ENCODE measurements at places on chromosomes 3 and 15.

DNA sequence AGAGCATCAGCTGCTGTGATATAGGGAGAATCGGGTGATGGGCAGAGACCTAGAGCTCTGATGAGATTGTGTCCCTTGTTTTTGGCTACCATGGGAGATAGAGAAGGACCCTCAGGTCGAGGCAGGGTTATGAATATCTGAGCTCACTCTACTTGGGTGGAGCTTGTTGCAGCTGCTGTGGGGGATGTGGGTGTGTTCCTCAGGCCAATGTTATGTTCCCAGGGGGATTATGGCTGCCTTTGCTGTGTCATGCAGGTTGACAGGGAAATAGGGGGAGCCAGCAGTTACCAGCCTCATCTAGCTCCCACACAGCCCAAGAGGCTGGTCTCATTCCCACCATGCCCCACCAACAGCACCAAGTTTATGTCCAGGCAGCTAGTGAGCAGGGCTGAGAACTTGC is 131.5 kb downstream of the TRIM42 start:
- DNase-seq, result no peak

- no peak for DNase-seq
Observed at GRCh38 chr3:152811974-152812760, 22.8 kb upstream of the P2RY1 start.

- peak; percentile 51 for DNase-seq
Observed at GRCh38 chr3:10513306-10513705, 7.9 kb upstream of the ATP2B2 start.

DNA sequence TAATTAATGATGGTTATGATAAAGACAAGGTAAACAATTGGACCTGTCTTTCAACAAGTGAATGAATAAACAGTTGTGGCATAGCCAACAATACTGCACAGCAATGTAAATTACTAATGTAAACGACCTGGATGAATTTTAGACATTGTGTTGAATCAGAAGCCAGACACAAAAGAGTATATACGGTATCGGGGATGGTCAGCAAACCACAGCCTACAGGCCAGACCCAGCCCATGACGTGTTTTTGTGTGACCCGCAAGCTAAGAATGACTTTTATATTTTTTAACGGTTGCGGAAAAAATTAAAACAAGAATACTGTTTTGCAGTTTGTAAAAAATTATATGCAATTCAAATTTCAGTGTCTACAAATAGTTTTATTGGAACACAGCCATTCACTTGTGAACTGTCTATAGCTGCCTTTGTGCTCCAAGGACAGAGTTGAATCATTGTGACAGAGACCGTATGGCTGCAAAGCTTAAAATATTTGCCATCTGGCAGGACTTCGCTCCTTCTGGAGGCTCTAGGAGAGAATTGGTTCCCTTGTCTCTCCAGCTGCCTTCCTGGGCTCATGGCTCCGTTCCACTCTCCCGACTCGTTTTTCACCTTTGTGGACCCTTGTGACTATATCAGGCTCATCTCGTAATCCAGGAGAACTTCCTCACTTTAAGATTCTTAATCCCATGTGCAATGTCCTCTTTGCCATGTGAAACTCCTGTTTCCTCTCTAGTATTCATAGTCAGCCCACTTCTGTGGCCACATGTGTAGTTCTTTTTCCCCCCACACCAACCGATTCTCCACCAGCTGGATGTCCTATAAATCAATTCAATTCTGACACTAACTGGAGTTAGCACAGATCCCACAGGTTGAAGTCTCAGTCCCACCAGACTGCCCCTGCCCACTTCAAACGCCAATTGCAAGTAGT is 72.7 kb downstream of the CMTM8 start:
- DNase-seq, result no peak

GRCh38 chr3:49661281-49661680 is 12.9 kb upstream of the APEH start:
- no peak for DNase-seq

DNA sequence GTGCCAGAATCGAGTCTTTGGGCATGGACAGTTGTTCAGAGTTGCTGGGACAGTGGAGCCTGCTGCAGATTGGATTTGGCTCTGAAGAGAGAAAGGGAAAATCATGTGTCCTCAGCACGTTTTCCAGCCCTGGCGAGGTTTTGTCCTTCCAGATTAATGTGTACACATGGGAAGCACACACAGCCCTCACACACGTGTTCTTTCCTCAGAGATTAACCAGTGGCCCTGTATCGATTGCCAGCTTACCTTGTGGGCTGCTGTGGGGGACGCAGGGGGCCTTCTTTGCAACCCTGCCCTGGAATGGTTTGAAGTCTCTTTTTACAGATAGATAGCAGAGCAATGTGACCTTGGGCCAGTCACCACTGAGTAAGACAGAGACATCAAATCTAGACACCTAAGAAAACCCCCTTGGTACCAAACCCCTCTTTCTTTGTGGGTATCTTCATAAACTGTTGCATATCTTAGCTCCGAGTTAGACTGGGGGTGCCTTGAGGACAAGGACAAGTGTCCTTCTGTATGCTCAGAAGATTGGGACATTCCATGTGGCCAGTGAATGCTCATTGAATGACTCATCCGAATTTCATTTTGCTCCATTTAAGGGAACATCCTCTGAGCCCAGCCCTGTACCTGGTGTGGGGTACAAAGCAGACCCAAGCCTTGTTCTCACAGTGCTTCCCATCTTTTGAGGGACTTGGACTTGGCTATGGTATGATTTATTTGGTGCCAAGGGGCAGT is 48.0 kb downstream of the SMAD6 start:
- DNase-seq, result no peak

DNA sequence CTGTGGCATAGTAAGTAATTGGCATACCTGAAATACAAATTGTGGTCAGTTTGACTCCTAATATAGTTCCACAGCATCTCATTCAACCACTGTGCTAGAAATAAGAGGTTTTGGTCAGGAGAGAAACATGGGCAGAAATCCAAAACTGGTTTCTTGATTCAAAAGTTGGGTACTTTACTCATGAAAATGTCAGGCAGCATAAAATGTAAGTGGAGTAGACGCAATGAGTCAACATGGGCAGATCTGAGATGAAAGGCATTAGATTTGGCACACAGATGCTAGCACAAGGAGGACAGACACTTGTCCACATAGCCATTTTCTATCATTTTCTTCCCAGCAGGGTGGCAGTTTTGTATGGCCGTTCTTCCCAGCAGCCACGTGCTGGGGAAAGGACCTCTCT is 255.8 kb upstream of the CDIN1 start:
- DNase-seq, result no peak

- no peak for DNase-seq
Observed at GRCh38 chr15:42955518-42955917, 34.9 kb upstream of the TTBK2 start.

DNA sequence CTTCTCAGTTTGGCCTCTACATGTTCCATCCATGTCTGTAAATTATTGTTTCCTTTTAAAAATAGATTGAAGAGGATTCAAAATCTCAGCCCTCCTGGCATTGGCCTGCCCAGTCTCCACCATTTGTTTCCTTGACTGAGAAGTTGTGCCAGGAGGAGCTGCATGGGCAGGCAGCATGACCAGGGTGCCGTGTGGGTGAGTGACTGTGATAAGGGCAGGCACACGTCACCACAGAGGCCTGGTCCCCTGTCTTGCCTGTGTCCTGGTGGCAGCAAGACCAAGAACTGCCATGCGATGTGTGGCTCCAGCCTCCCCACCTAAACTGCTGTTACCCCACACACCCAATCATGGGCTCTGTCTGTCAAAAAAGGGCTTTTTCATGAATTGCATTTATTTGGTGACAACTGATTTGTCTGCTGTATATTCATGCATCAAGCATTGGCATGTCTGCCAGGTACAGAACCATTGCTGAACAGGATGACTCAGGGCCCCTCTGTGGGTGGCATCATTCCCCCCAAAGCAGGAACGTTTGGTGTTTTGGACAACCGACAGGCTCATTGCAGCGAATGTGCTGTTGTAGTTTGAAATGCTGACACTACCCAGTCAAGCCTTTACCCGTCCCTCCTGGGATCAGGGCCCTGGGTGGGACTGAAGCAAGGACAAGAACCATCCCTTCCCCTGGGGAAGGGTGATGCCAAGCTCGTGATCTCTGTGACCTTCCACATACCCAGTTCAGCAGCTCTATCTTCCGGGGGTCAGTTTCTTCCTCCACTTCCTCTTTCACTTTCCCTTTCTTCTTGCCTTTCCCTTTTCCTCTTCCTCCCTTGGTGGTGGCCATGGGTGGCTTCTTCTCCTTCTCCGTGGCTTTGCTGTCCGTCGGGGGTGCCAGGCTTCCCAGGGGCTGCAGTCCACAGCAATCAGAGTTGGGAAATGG is 51.6 kb downstream of the TRPM1 start:
- peak; percentile 9 for DNase-seq

DNA sequence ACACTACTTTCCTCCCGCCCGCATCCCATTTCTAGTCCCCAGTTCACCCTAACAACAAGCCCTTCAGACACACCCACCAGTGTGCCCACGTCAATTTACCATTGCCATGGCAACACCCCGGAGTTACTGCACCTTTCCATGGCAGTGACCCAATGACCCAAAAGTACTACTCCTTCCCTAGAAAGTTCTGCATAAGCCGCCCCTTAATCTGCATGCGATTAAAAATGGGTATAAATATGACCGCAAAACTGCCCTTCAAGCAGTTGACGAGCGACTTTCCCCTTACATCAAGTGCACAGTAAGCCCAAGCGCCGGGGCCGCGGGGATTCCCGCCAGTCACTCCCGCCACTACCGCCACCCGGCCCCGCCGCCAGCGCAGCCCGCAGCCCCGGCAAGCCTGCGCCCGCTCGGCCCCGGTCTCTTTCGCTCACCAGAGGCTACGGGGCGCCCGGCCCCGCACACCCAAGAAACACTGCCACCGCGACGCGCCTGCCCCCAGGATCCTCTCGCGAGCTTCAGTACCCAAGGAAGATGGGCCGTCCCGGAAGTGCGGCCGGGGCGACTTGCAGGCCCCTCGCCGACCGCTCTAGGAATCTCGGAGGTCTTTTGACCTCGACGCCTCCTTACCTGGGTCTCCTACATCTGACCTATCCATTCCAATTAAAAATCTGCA is 27.2 kb upstream of the ZNF502 start:
- peak; percentile 89 for DNase-seq

DNA sequence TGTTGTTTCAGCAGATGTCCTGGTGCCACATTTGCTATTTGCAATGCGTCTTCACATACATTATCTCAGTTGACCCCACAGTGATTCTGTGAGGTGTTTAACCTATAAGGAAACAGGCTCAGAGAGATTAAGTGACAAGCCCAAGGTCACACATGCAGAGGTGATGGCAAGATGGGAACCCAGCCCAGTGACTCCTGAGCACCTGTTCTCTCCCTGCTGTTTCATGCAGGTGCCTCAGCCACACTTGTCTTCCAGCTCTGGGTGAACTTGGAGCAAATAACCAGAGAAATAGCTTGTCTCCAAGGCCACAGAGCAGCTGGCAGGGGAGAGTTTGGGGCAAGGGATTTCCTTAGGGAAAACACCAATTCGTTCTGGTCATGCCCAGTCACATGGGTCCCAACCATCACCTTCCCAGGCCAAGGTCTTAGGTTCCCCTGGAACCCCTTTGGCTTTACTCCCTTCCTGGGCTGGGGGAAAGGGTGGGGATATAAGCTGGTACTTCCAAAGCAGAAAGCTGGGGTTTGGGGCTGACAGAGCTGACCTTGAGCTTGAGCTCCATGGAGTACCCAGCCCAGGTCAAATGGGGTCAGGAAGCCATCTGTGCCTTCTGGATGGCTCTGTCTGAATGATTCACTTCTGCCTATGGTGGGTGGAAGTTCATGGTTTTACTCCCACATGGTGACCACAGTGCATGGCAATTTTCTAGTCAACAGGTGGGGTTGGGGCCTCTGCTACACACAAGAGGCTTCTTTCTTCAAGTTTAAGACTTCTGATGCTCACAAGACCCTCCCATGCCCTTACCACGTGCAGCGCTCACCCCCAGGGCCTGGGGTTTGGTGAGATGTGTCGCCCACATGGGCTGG is 22.4 kb downstream of the LIPC start:
- DNase-seq, result no peak
